ENCODE measurements at places on chromosomes 7 and 10. TPM values are rescaled to one million over a fixed set of nuclear protein-coding genes. Genes with fewer than 3 reads are reported as not detected.

The SLC13A4 gene
- not detected for total RNA-seq

The LRIT1 gene
- not detected for total RNA-seq

The PON3 gene
- total RNA-seq = not detected

The HTRA1 gene
- not detected for total RNA-seq

The CHCHD1 gene
- 37.6 TPM for total RNA-seq

The RET gene
- 0.17 TPM for total RNA-seq
